ENCODE measurements at places on chromosomes 2 and 18.

- H3K4me3 ChIP-seq = peak overlapping the region; percentile 48
- peaks cover 78% of the 10 kb centered on the region for H3K4me1 ChIP-seq
- peak; percentile 69 for DNase-seq
- H3K27ac ChIP-seq = peak overlapping the region; percentile 94
These were observed 169.1 kb upstream of the KLF7 start for GRCh38 chr2:207334624-207335371.

DNA sequence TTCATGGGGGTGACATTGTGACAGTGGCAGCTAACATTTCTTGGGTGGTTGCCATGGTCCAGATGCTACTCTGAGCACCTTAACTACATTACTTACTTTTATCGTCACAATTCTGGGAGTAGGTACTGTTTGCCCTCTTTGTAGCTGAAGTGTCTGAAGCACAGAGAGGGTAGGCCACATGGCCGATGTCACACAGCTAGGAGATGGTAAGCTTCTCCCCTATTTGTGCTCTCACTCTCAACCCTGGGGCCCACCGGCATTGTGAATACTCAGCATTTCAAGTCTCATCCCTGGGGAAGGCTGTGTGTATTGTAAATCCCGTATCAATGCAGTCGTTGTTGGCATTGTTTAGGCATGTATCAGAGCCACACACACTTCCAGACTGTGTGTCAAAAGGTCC lies 136.6 kb downstream of the ACOXL start:
- H3K27me3 ChIP-seq = peaks cover 39% of the 10 kb centered on the region
- no peak overlapping the region for H3K27ac ChIP-seq
- no peak for DNase-seq
- H3K36me3 ChIP-seq = no peaks in the 10 kb centered on the region
- no peak overlapping the region for H3K4me3 ChIP-seq

DNA sequence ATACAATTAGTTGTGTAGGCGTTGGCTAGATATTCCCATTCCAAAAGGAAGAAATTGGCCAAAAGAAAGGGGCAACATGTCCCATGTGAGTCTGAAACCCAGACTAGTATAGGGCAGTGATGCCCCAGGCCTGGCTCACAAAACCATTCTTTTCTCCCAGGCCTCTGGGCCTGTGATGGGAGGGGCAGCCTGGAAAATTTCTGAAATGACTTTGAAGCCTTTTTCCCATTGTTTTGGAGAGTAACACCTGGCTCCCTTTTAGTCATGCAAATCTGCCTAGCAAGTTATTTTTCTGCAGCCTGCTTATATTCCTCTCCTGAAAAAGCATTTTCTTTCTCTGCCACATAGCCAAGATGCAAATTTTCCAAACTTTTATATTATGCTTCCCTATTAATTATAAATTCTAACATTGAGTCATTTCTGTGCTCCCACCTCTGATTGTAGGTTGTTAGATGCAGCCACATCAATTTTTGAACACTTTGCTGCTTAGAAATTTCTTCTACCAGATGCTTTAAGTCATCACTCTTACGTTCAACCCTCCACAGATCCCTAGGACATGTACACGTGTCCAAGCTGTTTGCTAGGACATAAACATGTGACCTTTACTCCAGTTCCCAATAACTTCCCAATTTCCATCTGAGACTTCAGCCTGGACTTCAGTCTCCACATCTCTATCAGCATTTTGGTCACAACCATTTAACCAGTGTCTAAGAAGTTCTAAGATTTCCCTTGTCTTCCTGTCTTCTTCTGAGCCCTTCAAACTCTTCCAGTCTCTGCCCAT lies 76.1 kb upstream of the MC4R start:
- H3K4me3 ChIP-seq = no peak overlapping the region
- H3K27ac ChIP-seq = no peak overlapping the region
- H3K27me3 ChIP-seq = no peaks in the 10 kb centered on the region
- no peak for DNase-seq
- no peaks in the 10 kb centered on the region for H3K36me3 ChIP-seq

- peaks cover 19% of the 10 kb centered on the region for H3K4me1 ChIP-seq
- H3K4me3 ChIP-seq = no peak overlapping the region
- peaks cover 4% of the 10 kb centered on the region for H3K36me3 ChIP-seq
- no peak overlapping the region for H3K27ac ChIP-seq
- no peak for DNase-seq
- no peaks in the 10 kb centered on the region for H3K27me3 ChIP-seq
These were observed 8.6 kb downstream of the KANSL1L start for GRCh38 chr2:210162466-210163124.

DNA sequence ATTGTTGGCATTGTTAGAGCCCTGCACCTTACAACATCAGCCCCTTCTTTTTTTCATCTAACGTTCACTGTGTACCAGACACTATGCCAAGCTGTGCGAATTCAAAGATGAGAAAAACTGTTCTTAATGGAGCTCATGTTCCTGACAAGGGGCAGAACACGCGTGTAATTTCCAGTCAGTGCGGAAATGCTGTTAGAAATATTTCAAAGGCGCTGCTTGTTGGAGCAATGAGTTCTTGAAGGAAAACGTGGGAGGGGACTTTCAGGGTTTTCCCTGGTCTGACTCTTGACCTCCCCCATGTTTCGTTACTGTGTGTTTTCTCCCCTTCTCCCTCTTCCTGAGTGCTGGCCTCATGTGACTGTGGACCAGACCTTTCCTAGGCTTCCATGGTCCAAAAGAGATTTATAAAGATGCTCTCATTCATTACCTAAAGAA lies 1.5 kb downstream of the MTHFD2 start:
- H3K4me3 ChIP-seq = peak overlapping the region; percentile 100
- peak; percentile 60 for DNase-seq
- peaks cover 52% of the 10 kb centered on the region for H3K4me1 ChIP-seq
- no peaks in the 10 kb centered on the region for H3K27me3 ChIP-seq

- H3K4me1 ChIP-seq = no peaks in the 10 kb centered on the region
- no peak overlapping the region for H3K4me3 ChIP-seq
- DNase-seq = no peak
- no peak overlapping the region for H3K27ac ChIP-seq
- no peaks in the 10 kb centered on the region for H3K36me3 ChIP-seq
These were observed 472.0 kb upstream of the ETAA1 start for GRCh38 chr2:66925128-66925527.

DNA sequence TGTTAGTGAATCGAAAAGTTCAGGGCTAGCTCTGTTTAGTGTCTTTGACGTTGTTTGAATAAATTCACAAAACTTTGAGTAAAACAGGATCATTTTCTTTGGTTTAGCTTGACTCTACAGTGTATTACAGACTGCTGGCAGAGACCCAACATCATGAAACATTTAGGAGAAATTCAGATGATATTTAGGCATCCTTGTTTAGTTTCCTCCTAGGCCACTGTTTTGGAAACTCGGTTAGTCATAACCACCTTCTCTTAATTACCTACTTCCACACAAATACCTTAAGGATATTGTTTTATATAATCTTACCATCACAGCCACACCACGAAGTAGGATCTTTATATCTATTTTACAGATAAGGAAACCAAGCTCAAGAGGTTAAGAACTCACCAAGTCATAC lies 7.8 kb downstream of the LIMS1 start:
- no peaks in the 10 kb centered on the region for H3K27me3 ChIP-seq
- H3K4me3 ChIP-seq = no peak overlapping the region
- no peak for DNase-seq
- peak overlapping the region; percentile 10 for H3K27ac ChIP-seq

Measured in activated CD4-positive, alpha-beta T cell treated with anti-CD3 and anti-CD28 coated beads for 36 hours (primary cell).